NCI-H1694 treated with DMSO at 0.1 percent for 48 hours (cell line): ENCODE measurements at places on chromosomes 7 and 10.

GRCh38 chr7:103538964-103539709 lies 93.1 kb upstream of the SLC26A5 start:
- DNase-seq = no peak

- no peak for DNase-seq
Measured at GRCh38 chr7:139854124-139854511, 25.1 kb downstream of the TBXAS1 start.

DNA sequence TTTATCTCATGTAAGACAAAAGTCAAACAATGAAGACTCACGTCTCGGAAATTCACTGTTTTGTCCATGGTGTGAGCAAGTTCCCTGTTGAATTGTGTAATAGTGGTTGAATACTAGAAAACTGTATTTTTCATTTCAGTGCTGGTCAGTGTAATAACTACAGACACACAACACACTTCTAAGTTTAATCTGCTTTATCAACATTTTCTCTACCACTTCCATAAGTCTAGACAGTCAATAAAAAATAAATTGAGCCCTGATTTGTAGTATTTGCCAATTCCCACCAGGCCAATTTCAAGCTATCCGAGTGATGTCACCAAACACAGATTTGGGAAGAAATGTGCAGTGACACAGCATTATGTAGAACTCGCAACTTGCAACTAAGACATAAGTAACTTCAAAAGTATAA lies 81.9 kb downstream of the GPR141 start:
- DNase-seq = no peak

- DNase-seq = no peak
Measured at GRCh38 chr7:120996988-120997345, 8.5 kb downstream of the CPED1 start.

- DNase-seq = no peak
Measured at GRCh38 chr7:85102813-85103350, 84.0 kb downstream of the SEMA3D start.

DNA sequence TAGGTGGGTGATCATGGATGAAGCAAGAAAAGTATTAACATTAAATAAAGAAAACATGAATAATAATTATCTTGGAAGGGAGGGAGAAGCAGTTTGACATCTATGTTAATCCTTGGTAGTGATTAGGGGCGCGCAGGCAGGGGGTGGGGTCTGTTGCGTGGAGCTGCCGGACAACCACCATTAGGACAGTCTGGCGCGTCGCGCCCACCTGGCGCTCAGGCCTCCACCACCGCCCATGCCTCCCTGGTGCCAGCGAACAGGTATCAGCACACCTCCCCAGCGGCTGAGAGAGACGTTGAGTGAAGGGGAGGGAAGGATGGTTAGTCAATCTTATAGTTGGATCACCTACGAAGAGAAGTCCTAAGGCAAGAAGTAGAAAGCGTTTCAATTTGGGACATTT lies 94.2 kb upstream of the CDK1 start:
- no peak for DNase-seq

DNA sequence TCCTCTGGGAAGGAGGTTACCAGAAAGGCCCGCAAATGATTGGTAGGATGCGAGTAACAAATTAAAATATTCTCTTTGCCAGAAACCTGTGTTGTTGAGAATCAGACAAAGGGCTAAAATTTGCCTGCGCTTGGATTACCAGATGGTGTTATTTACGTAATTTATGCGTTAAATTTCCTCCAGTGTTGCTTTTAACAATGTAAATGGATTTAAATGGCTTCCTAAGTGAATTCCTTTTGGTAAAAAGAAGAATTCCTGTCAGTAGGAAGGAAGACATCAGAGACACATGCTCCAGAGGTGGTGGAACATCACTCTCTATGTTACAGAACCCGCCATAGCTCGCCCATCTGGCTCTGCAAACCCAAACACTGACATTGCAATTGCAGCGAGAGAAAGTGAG lies 520.6 kb downstream of the GALNT17 start:
- DNase-seq = no peak

- DNase-seq = no peak
Measured at GRCh38 chr7:1716263-1717094, 46.4 kb downstream of the ELFN1 start.

- DNase-seq = no peak
Measured at GRCh38 chr10:48331436-48331835, 25.0 kb downstream of the MAPK8 start.

DNA sequence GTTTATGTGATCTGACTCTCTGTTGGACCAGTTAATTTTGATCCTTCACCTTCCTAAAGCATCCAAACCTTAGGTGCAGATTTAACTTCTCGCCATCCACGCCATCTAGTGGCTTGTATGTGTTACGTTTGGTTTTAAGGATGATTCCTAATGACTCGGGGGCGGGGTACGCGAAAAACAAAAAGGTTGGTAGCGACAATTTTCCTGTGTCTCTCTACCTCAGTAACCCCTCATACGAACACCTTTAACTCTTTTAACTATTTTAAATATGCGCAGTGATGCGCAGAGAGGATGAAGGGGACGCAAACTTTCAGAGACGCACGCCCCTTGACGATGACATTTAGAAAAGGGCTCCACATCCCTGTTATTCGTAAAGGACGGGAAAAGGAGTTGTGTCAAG lies 714 bp upstream of the KCND2 start:
- DNase-seq = peak; percentile 73

DNA sequence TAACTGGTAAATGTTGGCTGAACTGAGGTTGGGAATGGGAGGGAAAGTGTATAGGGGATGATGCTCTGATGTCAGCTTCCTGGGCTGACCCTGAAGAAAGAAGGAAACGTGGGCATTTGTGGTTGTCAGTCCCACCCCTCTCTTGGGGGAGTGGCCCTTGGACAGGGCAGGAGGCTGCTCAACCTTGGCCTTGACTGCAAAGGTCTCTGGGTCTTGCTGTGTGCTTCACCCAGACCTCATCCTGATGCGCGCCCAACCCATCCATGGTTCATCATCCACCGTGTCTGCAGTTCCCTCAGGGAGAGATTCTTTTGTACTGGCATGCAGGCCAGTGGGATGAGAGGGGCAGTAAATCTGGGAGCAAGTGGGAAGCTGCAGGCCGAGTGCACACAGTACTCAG lies 4.7 kb upstream of the ZYX start:
- no peak for DNase-seq

- no peak for DNase-seq
Measured at GRCh38 chr10:99557044-99557443, 24.3 kb downstream of the NKX2-3 start.

DNA sequence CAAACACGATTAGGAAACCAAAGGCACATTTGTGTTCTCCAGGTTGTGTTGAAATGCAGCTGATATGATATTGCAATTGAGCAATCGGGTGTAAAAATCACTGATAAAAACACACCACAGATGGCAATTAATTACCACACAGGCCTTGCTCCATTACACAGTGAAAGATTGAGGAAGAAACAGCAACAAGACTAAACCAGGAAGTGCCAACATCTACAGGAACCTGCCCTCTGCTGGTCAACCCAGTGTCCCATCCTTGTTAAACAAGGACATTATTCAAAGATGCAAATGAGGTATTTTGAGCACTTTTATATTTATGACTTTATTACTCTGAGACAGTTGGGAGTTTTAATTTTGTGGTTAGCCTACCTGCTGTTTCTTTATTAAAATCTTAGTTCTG lies 765.6 kb upstream of the GHITM start:
- peak; percentile 68 for DNase-seq

DNA sequence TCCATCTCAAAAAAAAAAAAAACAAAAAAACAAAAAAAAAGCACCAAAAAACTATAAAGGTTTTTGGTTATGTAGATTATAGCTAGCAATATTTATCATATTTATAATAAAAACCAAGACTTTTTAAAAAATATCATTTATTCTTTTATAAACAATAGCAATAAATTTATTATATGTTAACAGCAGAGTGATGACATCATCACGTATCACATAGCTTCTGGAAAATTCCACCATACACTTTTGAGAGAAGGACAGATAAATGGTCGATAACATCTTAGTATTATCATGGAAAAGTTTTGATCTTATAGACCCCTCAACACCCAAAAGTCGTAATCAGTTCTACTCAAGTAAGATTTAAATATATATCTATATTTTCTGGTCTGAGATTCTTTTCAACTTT lies 33.2 kb upstream of the IL15RA start:
- DNase-seq = no peak

GRCh38 chr10:89091496-89091895 lies 100.9 kb downstream of the FAS start:
- DNase-seq = no peak

DNA sequence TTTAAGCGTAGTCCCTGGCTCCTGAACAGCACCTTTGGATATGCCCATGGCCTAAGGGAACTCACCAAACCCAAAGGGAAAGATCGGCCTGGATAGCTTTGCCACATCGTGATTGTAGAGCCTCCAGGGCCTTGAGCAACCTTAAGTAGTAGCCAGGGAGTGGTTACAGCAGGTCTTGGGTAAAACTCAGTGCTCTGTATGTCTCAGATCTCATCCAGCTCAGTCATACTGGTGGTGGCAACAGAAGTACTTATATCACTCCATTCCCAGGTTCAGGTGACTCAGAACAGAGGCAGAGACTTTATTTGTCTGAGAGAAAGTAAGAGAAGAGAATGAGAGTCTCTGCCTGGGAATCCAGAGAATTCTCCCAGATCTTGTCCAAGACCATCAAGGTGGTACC lies 39.1 kb upstream of the AASS start:
- DNase-seq = no peak

DNA sequence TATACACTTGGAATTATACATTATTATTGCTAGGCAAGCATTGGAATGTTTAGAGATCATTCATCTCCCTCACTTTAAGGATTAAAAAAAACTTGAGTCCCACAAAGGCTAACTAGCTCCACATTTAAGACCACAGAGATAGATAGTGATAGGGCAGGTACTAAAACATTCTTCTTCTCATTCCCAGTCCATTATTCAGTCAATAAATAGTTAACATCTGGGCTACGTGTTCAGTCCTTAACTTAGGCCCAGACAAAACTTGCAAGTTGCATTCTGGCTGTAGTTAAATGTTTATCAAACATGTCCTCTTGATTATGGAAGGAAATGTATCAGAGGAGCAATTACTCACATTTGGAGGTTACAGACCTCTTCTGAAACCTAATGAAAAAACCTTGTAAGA lies 2.4 kb downstream of the GNG11 start:
- no peak for DNase-seq

DNA sequence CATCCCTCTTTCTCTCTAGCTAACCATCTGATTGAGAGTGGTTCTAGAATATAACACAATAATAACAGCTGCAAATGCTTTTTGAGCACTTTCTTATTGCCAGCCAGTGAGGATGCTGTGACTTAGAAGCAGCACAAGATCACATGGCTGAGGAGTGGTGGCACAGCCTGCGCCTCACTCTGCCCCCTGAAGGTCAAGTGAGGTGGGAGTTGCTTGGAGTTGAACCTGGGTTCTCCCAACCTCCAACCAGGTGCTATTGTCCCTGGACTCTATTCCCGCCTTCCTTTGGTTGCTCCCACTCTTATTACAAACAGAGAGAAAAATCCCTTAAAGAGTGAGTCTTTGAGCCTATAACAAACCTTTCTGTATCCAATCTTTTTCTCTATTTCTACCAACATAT lies 280.3 kb upstream of the PODXL start:
- DNase-seq = no peak

- no peak for DNase-seq
Measured at GRCh38 chr10:58320351-58321049, 14.3 kb upstream of the UBE2D1 start.

GRCh38 chr10:102001435-102002068 lies 54.4 kb downstream of the ARMH3 start:
- DNase-seq = no peak

DNA sequence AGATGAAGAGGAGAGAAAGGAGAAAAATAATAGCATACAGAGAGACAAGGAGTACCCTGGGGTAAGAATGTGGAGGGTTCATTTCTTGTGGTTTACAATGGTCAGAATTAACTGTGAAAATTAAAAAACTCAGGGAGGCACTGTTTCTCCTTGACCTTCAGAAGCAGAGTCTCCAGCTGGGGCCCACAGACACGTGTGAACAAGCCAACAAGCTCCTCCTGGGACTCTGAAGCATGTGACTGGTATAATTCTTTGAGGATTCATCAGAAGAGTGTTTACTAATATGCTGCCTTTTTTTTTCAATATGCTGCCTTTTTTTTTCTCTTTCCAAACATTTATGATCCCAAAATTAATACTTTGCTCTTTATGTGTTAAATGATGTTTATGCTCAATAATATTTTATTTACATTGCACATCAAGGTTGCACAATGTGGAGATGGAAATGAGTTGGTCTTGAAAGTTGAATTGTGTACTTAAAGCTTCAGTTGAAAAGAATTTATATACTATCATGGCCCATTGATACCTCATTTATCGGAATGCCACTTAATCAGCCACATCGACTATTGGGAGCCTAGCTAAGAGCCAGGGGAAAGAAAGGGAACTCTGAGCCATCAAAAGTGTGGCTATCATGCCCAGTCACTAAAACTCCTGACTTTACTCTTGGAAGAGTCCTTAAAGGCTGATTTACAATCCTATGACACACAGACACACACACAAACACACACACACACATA lies 134.7 kb upstream of the RHOBTB1 start:
- DNase-seq = no peak

DNA sequence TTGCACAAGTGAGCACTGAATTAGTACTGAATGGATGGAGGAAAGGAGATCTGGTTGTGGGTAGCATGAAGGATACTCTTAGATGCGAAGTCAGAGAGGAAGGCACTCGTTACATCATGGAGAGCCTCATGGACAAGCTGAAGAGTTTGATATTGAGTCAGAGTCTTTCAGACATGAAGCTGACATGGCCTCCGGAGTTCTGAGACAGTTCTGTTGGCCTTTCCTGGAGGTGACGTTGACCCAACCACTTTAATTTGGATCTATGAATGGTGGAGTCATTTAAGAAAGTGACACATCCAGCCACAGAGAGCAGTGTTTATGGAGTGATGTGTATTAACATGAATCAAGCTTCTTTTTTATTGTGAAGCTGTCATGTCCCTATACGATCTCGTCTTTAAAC lies 286.3 kb upstream of the CDC14C start:
- no peak for DNase-seq

DNA sequence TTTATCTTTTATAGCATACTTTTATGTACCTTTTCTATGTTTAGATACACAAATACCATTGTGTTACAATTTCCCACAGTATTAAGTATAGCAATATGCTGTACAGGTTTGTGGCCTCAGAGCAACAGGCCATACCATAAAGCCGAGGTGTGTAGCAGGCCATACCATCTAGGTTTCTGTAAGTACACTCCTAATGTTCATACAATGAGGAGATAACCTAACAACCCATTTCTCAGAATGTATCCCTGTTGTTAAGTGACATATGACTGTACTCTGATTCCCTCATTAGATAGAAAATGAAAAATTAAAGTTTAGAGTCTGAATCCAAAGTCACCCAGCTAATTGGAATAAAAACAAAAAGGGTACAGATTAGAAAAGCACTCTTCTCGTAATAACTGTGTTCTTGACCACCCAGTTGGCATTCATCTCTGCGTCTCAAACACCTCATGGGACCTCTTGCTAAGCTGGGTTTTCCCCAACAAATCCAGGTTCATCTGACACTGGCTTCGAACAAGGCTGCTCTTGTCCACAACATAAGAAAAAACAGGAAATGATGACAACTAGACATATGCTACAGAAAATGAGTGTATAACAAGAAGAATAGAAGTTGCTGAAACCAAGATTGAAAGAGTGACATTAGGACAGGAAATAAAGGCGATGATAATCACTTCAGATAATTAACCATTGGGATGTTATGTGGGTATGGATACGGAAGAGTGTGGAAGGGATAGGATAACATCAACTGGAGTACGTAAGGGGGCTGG lies 1.4 kb downstream of the NDUFB8 start:
- no peak for DNase-seq
